ENCODE measurements at places on chromosomes 6 and 20.
A peak's percentile ranks its signal among the peaks of the same experiment; 100 is the strongest.

- no peak for DNase-seq
These were observed 234.9 kb downstream of the BCKDHB start for GRCh38 chr6:80341330-80341729.

DNA sequence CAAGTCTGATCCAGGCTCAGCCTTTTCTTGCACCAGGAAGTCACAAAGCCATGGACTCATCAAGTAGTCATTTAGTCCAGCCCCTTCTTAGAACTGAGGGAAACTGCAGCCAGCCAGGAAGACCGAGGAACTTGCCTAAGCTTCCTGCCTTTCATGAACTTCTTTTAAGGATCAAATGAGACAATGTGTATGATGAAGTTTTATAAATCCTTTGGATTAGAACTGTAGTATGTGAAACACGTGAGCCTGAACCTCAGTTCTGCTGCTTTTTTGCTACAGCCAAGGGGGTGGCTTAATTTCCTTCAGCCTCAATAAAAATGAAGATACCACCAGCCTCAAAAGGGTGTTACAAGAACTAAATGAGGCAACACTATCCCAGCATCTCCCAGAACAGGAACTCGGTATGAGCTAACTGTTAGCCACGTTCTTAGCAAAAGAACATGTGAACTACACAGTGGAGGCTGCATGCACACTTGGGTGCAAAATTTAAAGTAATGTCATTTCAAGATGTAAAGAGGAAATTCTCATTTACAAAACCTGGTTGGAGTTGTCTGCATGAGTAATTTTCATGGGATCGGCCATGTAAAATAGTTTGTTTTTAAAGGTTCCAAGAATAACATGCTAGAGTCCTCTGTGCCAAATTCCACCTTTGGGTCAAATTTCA, 76.0 kb upstream of the TBC1D7 start:
- DNase-seq = no peak

- no peak for DNase-seq
These were observed 841.8 kb downstream of the PHF3 start for GRCh38 chr6:64477391-64477790.

DNA sequence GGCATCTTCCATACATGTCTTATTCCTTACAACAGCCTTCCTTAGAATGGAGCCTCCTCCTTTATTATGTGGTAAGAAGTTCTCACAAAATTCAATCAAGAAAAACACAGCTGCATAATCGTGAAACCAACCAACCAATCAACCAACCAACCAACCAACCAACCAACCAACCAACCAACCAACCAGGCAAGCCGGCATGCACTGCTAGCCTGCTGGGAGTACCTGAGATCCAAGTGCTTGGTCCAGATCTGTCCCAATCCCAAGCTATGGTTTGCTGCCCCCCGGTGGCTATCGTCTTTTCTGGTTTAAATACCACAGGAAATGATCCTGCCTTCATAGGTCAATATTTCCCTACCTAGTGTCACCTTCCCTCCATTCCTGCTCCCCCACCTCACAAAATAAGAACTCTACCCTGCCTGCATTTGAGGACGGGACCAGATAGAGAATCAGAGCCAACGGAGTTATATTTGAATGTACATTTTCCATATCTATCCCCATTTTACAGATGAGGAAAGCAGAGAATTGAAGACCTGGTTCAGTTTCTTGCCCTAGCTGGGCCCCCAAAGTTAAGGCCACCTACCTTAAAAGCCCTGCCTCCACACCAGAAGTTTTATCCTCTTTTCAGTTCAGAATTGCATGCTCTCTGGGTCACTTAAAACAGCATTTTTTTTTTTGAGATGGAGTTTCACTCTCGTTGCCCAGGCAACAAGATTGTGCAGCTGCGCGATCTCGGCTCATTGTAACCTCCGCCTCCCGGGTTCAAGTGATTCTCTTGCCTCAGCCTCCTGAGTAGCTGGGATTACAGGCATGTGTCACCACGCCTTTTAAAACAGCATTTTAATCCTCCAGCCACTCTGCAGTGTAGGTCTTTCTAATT, 27.1 kb downstream of the RAB44 start:
- no peak for DNase-seq

DNA sequence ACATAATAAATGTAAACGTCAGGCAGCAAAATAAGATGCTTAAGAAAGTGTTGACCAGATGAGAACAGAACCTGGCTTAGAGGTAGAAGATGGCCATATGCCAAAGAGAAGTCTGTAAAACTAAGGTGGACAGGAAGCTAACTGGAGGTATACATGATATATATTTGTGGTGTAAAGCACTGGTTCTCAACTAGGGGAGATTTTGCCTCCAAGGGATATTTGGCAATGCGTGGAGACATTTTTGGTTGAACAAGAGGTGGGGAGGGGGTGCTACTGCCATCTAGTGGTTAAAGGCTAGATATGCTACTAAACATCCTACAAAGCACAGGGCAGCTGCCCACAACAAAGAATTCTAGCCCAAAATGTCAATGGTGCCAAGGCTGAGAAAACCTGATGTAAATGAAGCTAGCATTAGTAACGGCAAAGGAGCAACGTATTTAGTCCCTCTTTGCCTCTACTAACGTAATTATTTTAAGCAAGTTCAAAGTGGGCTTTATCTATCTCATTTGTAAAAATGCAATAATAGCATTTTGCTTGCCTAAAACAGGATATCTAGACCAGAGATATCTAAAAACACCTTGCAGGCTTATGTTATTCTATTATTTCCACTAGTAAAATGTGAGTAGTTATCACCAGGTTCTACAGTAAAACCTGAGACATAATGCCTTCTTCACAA, 182.6 kb downstream of the RNGTT start:
- DNase-seq = peak; percentile 25

GRCh38 chr6:157101166-157101565, 222.2 kb downstream of the TMEM242 start:
- no peak for DNase-seq

- no peak for DNase-seq
These were observed 87.3 kb downstream of the KCNB1 start for GRCh38 chr20:49395183-49395582.

DNA sequence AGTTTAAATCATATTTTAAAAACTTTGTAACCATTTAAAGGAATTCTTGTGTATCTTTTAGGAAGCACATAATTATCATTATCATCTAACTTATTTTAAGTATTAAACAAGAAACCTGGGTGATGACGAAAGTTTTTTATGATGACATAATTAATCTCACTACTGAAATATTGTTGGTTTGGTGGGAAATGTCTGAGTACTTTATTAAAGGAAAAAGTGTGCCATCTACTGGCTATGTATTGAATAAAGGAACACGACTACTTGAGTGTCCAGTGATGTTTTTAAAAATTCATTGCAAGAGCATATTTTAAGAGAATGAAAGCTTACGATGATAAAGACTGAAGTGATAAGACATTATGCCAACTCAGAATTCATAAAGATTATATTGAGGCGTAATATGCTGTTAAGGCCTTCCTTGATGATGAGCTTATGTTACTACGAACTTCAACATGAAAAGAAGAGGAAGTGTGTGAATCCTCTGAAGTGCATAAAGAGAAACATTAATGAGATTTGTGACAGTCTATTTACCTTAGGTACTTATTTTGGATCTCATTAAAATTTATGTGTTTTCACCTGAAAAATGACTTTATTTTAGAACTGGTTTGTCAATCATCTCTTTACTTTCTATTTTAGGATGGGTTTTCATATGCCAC, 12.0 kb upstream of the TRMT11 start:
- DNase-seq = no peak

- DNase-seq = no peak
These were observed 540.5 kb upstream of the CITED2 start for GRCh38 chr6:139914910-139915309.

GRCh38 chr6:69284176-69284730, 512.6 kb downstream of the LMBRD1 start:
- DNase-seq = no peak

DNA sequence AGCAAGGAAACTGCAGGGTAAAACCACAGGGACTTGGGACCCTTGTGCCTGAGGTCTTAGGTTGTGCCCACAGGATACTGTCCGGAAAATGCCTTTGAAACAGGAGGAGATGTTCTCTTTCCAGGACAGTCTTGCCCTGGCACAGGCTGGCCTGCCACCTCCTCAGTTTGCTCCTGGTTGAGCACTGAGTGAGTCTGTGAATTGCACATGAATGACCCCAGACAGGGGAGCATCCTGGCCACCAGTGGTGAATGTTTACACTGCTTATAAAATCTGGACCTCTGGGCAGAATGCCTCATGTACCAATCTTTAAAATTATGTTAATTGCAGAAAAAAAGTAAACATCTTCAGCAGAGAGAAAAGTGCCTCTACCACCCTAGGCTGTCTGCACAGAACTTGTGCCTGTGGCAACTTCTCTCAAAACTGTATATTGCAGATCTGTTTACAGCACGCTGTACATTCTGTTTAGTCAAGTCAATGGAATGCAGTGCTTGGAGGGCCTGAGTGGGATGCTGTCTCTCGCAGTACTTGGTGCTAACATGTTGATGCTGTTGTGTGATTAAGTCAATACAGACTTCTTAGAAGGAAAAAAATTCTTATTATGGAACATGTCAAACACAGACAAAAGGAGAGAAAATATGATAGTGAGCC, 242.1 kb downstream of the SOD2 start:
- no peak for DNase-seq

DNA sequence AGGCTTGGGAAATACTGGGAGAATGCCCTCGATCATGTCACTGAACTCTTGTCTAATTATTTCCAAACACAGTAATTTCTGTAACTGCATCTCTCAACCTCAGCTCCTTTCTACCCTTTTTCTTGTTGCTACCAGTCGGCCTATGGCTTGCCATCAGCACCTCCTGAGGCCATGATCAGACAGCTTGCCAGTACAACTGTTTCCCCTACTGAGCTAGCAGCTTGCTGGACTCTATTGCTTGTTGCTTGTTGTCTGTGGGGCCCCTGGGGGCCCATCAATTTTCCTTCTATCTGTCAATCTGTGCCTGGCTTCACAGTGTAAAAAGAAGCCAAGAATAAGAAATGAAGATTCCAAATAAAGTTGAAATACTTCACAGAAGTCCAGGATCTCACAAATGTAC, 123.9 kb downstream of the OPN5 start:
- DNase-seq = no peak

GRCh38 chr6:132188556-132189264, 212.6 kb downstream of the MOXD1 start:
- DNase-seq = no peak

DNA sequence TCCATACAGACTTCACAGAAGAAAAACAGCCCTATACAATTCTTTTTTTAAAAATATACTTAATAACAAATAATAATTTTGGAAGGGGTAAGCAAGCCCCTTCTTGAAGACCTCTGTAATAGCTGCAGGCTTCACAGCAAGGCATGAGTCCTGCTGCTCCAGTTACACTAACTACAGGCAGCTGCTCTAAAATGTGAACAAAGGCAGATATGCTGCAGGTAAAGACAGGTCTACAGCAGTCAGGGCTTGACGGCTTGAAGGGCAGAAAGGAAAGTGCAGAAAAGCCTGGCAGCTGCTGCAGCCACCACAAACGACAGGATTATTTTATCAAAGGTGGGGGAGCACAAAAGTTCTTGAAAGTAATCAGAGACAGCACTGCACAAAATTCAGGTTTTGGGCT, 11.3 kb downstream of the FAXC start:
- DNase-seq = no peak

GRCh38 chr6:29561091-29561490, 1.6 kb upstream of the UBD start:
- DNase-seq = no peak

DNA sequence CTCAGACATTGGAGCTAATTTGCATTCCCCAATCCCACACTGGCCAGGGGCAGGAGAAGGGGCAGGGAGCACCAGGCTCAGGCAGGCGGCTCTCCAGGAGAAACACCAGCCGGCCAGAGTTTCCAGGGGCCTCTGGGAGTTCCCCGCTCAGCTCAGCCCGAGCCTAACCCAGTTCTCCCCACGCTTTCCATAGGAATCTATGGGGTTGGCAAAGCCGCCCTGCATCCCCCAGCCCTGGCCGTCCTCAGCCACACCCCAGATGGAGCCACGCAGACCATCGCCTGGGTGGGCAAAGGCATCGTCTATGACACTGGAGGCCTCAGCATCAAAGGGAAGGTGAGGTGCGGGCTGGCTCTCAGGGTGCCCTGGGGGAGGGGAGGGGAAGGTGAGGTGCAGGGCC, 8.2 kb downstream of the NPEPL1 start:
- no peak for DNase-seq

DNA sequence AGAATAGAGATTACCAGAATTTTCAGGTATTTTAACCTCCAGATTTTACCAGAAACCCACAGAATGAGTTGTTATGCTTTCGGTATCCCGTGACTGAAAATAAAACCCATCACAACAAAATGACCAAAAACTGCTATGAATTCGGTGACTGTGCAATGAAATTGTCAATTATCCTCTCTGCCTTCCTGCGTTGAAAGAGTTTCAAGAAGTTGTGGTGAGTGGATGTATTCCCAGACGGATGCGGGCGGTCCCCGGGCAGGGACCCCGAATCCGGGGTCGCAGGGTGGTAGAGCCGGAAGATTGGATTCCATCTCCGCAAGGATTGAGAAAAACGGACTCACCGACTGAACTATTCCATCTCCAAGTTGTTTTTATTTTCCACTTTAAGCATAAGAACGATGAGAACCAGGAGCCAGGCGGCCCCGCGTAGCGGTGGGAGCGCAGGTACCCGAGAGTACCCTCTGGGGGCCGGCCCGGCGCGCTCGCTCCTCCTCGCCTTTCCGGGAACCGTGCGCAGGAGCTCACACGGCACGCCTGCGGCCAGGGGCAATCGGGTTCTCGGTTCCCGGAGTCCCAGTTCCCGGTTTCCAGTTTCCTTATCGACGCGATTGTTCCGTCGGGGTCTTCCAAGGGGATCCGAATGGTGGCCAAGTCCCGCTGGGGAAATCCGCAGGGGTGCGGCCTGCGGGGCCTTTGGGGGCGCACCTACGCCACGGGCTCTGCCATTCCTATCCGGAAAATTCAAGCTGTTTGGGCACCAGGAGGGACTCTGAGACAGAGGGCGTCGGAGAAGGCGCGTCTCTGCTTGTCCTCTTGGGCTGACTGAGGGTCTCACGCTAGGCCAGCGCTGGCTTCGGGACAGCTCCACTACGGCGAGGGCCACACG, 104.9 kb upstream of the PRDM1 start:
- peak; percentile 32 for DNase-seq

DNA sequence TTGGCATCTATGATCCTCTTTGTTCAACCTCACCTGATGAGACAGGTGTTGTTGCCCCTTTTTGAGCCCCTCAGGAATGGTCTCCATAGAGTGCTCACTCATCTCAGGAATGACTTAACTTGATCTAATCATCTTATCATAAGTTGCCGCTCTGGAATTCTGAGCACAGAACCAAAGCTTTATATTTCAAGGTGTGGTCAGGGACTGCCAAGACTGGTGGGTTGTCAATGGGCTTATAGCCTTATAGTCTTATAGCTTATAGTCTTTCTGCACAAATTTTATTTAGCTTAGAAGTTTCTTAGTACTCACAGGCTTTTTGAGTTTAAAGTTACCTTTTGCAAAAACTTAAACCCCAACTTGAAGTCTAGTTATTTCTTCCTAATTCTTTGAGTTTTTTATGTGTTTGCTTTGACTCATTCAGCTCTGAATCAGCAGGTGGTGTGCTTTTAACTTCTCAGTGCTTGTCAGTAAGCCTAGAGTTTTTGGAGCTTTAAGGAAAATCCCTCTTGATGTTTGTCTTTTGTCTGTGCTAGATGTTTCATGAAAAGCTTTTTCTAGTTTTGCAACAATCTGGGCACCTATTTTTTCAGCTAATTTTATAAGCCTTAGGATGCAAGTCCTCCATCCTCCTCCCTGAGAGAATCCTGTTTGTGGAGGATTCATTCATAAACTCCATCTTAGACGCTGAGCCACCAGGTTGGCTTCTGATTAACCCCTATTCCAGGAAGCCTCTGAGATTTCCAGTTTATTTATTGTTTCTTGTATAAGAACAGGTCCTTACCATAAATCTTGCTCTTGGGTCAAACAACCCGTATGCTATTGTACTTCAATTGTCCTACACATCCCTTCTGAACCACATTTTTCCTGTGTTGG, 72.3 kb upstream of the SSTR4 start:
- no peak for DNase-seq
